Skeletal muscle tissue (tissue), 5 donors: ENCODE measurements at places on chromosomes 7 and 10. TPM values are rescaled to one million over a fixed set of nuclear protein-coding genes. Genes with fewer than 3 reads are reported as not detected.

NPSR1 gene
- total RNA-seq, result 1.6 TPM

PRKG1 gene
- total RNA-seq, result 44.9 TPM

EPO gene
- total RNA-seq, result not detected

PNLIP gene
- 1.0 TPM for total RNA-seq

ANKRD30A gene
- not detected for total RNA-seq

ADIRF gene
- total RNA-seq, result 11.5 TPM

CFAP43 gene
- 2.1 TPM for total RNA-seq

HOXA2 gene
- total RNA-seq, result under 0.01 TPM

ODAD2 gene
- total RNA-seq, result 0.52 TPM

SSC4D gene
- 1.0 TPM for total RNA-seq

INSYN2A gene
- under 0.01 TPM for total RNA-seq

HOXA13 gene
- 0.52 TPM for total RNA-seq

IFIT2 gene
- 6.8 TPM for total RNA-seq

TMEM273 gene
- total RNA-seq, result 6.8 TPM

SVOPL gene
- total RNA-seq, result not detected

HTR7 gene
- total RNA-seq, result under 0.01 TPM

CYP2C18 gene
- total RNA-seq, result not detected

CNTNAP2 gene
- 14.1 TPM for total RNA-seq

ZNF438 gene
- total RNA-seq, result 6.8 TPM

NANOS1 gene
- total RNA-seq, result 2.6 TPM

CD36 gene
- total RNA-seq, result 533 TPM

GBX1 gene
- total RNA-seq, result not detected

SPDYE2B gene
- total RNA-seq, result not detected

MORN4 gene
- 1.0 TPM for total RNA-seq

HOXA6 gene
- 3.1 TPM for total RNA-seq

UBE2H gene
- total RNA-seq, result 61.6 TPM

ABCF2 gene
- total RNA-seq, result 20.9 TPM

ZNF485 gene
- 3.7 TPM for total RNA-seq

GFRA1 gene
- 24.0 TPM for total RNA-seq

SEMA4G gene
- 0.52 TPM for total RNA-seq

IFIT1B gene
- 2.1 TPM for total RNA-seq

POMZP3 gene
- total RNA-seq, result 4.2 TPM

EGFR gene
- total RNA-seq, result 17.7 TPM

EXOC4 gene
- total RNA-seq, result 129 TPM

ANKRD1 gene
- 14.1 TPM for total RNA-seq

PIP gene
- not detected for total RNA-seq

SPDYE16 gene
- not detected for total RNA-seq

CCDC146 gene
- 16.7 TPM for total RNA-seq

PHKG1 gene
- total RNA-seq, result 48.0 TPM

LIPF gene
- not detected for total RNA-seq

CYP26C1 gene
- total RNA-seq, result not detected

GRID2IP gene
- not detected for total RNA-seq

EBLN1 gene
- total RNA-seq, result under 0.01 TPM

MRLN gene
- 156 TPM for total RNA-seq

TMEM176B gene
- 18.3 TPM for total RNA-seq

BZW2 gene
- total RNA-seq, result 155 TPM
